ENCODE measurements at places on chromosomes 13 and 19.

DNA sequence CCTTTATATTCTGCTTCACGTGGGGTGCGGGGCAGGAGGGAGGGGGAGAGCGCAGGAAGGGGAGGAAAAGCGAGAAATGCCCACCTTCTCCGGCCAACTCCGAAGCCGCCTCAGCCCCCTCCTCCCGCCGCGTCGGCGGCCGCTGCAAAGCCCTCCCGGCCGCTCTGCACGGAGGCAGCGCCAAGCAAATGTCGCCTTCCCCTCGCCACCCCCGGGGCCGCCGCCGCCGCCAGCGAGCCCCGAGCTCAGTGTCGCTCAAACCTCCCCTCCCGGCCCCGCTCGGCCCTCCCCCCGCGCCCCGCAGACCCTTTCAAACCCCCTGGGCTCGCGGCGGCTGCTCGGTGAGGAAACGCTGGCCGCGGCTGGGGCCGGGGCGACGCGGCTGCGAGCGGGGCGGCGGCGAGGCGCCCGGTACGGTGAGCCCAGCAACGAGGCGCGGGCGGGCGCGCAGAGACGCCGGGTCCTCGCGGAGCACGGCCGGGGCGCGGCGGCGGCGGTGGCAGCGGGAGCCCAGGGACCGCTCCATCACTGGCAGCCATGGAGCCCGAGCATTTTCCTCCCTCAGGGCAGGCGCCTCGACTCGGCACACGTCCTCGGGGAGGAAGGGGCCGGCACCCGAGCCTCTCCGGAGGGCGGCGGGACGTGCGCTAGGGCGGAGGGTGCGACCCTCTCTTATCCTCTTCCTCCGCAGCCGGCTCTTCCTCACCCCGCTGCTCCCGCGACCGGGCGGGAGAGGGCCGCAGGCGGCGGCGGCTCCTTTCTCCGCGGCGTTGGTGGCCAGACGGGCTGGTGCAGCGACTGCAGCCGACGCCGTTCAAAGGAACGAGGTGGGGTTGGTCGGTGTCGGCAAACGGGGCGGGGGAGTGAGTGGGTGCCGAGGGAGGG, 463 bp upstream of the TSC22D1 start:
- DNase-seq: no peak

- DNase-seq: no peak
These were observed 99.6 kb downstream of the PAN3 start for GRCh38 chr13:28237944-28238343.

DNA sequence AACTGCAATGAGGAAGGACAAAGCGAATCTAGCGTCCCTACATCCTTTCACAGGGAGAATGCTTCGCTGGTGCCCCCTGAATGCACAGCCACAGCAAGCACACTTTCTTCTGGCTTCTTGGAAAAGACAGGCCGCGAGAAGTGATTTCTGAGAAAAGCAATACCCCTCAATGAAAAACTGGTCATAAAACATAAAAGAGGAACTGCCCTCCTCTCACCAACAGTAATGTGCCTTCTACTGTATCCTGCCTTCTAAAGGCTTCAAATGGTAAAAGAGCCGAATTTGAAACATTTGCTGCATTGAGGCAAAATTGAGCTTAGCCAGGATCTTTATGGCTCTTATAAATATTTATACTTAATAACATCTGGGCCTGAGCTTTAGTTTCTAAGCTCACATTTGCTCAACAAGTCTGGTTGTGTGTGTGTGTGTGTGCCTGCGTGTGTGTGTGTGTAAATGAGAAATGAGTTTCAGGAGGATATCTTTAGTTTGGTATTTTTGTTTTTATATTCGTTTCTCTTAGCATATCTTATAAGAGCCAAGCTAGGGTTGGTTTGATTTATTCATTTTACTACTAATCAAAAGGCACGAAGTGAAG, 246.1 kb upstream of the MAB21L1 start:
- no peak for DNase-seq

DNA sequence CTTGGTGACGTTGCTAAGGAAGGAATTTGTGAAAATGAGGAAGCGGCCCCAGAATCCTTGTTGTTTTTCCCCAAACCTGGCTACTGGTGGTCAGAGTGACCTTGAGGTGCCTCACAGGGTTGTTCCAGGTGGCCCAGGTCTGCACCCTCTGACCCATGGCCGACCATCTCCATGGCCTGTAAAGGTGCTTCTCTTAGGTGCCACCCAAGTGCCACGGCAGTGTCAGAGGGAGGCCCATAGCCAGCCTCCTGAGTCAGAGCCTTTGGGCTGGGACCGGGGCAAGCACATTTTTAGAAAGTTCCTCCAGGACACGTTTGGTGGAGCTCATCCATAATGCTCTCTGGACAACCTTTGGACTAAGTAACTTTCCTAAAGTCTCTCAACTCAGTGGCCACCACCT, 83.9 kb upstream of the IRS2 start:
- DNase-seq: peak; percentile 83

DNA sequence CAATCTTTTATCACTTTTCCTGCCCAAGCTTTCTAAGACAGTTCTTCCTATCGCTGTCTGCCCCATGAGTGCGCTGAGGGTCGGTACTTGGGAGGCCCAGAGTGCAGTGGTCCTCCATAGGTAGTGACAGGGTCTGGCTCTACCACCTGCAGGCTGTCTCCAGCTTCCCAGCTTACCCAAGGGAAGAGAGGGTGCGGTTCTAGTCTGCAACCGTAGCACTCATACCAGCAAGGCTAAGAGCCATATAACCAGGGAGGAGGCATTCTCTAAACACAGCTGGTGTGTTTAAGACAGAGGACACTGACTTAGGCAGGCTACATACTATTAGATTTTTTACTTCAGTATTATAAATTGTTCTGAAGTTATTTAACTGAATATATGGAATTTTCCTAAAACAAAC, 8.2 kb downstream of the PROZ start:
- DNase-seq: no peak

DNA sequence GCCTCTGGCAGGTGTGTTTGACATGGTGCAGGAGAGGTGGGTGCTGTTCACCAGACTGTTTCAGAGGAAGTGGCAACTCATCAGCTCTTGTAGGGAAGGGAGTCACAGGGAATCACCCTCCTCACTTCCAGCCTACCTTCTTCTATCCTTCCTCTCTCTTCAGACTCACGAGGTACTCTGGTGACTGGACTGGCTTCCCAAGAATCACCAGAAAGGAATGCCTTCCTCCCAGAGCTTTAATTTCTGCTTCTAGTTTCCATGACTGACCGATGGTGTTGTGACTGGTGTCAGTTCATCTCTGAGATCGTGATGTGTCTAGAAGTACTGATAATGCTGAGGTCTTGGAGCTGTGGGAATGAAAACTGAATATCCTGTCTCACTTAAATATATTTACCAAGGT, 247.3 kb downstream of the KCTD12 start:
- no peak for DNase-seq

- no peak for DNase-seq
These were observed at the start of gene PDX1 for GRCh38 chr13:27919934-27920676. Gene PDX1, plus strand, starts transcription at chr13:27920000. Its CDS starts 139 bp downstream, at chr13:27920139.

GRCh38 chr19:17871878-17872250, at the start of gene SLC5A5:
Gene SLC5A5, plus strand, starts transcription at chr19:17871945. Its CDS starts 375 bp downstream, at chr19:17872320.
- no peak for DNase-seq

GRCh38 chr13:58134012-58134411, 502.5 kb downstream of the PCDH17 start:
- no peak for DNase-seq

GRCh38 chr13:42752731-42753130, 28.7 kb upstream of the FAM216B start:
- no peak for DNase-seq

GRCh38 chr13:57345526-57345925, 178.5 kb downstream of the PRR20E start:
- no peak for DNase-seq

DNA sequence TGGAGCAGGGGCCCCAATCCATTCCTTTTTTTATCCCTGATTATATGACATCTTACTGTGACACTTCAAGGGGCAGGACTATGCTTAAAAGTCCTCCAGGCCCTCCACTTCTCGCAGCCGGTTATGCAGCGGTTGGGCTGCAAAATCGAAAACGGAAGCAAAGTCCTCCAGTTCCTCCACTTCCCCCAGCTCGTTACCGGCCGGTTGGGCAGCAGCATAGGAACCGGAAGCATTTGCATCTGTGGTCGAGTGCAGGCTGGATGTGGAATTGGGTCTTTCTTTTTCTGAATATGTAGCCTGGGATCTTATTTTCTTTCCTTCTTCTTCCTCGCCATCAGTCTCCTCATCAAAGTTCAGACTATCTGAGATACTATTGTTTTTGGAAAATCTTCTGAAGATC, 46.1 kb downstream of the OXGR1 start:
- no peak for DNase-seq

DNA sequence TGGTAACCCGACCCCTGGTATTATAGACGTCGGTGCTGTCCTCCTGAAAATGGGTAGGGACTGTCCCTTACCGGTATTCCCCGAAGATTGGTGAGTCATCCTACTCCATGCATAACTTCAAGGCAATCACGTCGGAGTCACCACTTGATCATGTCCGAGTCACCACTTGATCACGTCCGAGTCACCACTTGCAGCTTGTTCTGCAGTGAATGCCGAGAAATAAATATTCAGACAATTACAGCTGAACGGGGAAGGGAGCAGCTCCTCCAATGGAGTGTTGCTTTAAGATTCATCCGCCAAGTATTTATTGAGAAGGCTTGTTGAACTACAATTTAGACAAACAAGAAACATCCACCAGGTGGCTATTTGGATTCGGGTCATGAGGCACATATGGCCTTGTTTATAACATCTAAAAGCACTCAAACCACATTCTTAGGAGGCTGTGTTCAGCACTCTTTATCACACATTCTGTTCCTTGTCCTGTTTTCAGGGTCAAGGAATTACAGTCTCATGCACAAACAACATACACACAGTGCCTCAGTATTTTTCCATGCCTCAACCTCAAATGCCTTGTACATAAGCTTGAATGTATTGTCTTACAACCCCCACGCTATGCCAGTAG, 43.1 kb downstream of the ZNF726 start:
- peak; percentile 84 for DNase-seq

GRCh38 chr19:4310247-4311121, 6.1 kb downstream of the FSD1 start:
- no peak for DNase-seq

DNA sequence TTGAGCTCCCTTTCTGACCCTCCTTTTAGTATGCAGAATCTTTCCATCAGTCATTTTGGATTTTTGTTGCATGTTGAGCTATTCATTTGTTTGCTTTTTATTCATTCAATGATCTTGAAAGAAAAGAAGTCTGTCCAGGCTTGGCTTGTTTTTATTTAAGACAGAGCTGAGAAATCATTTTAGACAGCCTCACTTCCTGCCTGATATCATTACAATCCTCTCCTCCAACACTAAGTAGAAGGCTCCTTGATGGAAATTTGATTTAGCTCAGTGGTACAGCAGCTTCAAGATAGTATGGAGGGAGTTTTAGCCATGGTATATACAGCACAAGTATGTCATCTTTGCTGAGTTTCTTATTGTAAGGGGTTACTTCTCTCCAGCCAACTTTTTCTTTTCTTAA, 28.4 kb downstream of the MBNL2 start:
- DNase-seq: no peak

DNA sequence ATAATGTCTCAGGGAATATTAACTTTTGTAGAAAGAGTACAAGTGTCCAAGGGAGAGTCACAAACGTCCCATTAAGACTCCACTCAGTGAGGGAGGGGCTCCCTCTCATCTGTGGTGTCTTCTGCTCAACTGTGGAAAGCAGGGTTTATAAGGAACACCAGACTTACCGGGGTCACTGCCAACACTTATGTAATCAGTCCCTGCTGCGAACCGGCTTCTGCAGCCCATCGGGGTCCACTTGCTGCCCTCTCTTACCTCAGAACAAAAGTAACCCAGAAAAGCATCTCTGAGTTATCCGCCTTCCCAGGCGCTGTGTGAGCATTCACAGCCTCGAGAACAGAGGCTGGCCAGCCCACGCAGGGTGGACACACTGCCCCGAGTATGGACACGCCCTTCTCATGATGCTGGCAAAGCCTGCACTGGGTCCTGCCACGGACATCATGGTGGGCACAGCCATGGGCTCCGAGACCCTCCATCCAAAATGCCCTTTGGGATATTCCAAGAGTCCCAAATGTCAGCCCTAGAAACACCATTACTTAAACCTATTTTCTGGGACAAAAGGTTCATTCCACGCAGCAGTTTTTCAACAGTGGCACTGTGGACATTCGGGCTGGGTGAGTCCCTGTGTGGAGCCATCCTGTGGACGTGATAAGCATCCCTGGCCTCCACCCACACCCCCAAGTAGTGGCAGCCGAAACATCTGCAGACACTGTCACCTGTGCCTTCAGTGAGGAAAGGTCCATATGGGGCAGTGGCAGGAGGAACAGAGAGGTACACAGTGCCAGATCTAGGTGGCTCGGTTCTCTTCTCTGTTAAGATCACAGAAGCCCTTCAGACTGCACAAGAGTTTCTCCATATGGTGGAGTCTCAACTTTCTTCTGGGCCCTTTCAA, 63.9 kb downstream of the STK24 start:
- no peak for DNase-seq

GRCh38 chr19:4738734-4739133, 15.1 kb upstream of the DPP9 start:
- no peak for DNase-seq

DNA sequence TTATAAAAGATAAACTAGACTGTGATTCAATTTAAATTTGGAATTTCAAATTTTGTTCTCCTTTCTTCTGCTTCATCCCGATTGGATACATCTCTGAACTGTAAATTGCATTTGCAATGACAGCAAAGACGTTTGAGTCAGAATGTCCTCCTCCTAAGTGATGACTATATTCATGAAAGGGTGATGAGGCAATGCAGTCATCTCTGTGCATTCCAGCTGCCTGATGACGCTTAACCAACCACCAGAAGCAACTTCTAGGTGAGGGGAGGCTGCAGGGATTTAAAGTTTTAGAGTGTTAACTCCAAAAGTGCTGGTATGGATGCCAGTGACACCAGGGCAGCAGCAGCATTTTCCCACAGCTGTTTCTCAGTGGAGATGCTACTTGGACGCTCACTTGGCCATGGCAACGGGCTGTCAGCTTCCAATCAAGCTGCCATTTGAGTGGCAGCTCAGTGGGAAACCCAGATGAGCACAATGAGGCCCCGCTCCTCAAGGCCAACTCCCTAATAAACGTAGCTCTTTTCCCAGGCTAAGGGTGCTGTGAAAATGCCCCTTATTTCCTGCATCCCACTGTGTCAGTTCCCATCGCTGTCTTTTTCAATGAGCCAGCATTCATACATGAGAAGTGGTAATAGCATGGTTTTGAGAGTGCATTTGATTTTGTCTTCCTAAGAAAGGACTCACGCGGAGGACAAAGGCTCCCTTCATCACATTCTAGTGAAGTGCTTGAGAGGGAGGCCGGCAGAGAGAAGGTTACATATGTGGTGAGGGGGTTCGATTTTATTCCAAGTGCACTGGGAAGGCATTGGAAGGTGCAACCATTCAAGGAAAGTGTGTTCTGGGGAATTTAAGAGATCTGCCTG, 45.2 kb upstream of the AMER2 start:
- no peak for DNase-seq

DNA sequence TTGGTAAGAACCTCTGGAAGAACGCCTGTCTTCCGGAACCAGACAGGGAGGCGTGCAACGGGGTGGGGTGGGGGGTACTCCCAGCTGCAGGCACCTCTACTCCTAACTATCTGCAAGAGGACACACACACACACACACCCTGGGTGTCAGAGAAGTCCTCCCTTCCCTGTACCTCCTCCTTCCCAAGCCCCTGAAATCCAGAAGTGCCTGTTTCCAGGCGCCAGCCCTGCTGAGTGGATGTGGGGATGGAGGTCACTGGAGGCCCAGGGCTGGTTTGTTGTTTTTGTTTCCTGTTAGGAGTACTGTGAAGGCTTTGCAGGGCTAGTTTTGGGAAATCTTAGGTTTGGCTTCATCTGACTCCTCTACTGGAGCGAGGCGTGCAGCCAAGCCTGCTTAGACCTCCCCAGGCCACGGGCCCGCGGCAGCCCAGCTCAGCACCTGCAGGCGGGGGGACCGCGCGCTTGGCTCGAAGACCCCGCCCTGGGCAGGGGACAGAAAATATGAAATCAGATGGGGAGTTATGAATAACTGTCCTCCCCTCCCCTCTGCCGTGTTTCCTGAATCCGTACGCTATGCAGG, 36.4 kb downstream of the SOX1 start:
- DNase-seq: no peak
